Stimulated activated CD4-positive, alpha-beta T cell treated with anti-CD3 and anti-CD28 coated beads, Interleukin-1b, Interleukin-23, amount 100 ng/mL, for 1 hour (primary cell): ENCODE measurements at places on chromosomes 1 and 21.

DNA sequence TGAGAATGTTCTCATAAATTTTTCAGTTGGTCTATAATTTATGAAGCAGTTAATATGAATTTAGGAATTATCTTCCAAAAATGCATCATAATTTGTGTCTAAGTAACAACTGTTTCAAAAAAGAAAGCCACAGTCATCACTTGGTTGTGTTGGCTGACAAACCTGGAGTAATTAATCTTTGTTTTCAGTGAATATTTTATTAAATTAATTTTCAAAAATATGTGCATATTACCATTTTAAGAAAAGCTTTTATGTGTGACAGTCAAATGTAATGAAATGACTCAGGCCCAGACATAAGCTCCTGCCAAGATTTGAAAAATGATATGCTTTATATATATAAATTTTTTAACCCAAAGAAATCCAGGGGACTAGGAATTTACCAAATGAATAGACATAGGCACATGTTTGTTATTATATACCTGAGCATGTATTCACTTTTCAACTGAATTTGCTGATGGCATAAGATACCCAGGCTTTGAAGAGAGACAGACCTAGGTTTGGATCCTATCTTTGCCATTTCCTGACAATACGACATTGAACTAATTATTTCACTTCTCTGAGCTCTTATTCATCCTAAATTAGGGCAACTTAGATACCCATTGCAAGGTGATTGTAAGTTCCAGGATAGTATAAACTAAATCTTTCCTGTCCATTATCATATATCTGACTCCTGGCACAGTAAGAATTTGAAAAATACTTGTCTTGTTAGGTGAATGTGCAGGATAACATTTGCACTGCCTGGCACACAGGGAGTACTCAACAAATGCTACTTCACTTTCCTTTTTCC lies 729.5 kb upstream of the ADGRL2 start:
- DNase-seq: no peak

- DNase-seq: no peak
Observed at GRCh38 chr1:169904834-169905233, 11.1 kb upstream of the SCYL3 start.

DNA sequence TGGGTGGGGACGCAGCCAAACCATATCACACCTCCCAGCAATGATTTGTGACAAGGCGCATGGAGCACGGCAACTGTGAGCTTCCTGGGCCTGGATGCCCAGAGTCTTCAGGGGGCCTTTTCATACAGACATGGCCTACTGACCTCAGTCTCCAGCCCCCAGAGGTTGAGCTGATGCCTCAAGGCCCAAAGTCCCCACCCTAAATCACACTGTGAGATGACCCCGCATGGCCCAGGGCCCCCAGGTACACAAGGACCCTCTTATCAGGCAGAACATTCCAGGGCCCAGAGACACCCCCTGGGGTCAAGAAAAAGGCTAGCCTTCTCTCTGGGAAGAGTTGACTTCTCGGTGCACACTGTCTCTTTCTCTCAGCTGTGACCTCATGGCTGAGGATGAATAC lies 179.7 kb upstream of the C1orf174 start:
- DNase-seq: no peak

DNA sequence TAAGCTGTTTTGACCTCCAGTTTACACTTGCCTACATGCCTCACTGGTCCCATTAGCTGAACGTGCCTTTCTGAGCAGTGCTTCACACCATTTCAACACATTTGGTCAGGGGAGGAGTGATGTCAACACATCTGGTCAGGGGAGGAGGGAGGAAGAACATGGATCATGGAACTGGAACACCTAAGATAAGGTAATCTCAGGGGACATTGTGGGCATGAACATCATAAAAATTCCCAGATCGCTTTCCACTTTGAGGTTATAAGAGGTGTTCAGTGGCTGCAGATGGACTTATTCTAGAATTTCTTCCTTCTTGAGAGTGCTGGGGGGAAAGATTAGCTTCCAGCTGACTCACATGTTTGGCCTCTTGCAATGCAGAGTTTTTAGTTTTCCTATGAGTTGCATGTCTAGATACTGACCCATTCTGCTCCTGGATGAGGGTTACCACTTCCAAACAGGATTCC lies 2.0 kb downstream of the QSOX1 start:
- no peak for DNase-seq

GRCh38 chr1:219278288-219278687 lies 104.6 kb downstream of the LYPLAL1 start:
- no peak for DNase-seq

DNA sequence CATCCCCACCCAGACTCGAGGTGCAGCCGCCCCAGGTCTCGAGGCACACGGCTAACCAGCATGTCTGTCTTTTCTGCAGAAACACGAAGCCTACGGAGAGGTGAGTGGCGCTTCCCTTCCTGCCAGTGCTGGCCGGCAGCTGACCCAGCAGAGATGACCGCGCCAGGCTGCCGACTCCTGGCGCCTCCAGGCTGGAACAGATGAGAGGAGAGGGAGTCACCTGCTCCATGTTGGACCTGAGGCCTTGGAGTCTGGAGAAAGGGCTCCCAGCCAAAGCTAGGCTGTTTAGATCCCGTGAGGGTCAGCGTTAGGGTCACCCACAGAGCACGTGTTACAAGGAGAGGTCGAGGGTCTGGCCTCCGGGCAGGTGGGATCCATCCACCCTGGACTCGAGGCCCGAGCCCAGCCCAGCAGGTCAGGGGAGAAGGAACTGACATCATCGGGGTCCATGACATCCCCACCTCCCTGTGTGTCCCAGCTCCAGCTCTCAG lies 14.9 kb downstream of the COL6A2 start:
- no peak for DNase-seq

DNA sequence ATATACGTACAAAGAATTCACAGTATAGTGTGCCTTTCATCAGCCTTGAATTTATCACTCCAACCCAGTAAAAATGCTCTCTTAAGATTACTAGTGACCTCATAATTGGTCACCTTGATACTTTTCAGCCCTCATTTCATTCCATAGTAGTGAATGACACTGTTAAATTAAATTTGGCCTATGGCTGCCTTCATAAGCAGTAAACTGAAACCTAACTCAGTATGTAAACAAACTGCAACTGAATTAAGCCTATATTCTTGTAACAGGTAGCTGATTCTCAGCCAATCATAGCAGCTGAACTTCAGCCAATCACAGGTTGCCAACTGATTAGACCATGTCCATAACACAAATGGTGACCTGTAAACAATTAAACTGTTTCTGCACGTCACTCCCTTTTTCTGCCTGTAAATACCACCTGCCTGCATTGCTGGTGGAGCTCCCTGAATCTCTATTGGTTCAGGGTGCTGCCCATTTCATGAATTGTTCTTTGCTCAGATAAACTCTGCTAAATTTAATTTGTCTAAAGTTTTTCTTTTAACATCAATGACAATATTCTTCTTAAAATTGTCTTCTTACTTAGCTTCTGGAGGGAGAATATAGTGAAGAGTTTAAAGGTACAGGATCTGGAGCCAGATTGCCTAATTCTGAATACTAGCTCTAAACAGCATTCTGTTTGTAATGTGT lies 24.0 kb upstream of the CAMSAP2 start:
- DNase-seq: no peak

DNA sequence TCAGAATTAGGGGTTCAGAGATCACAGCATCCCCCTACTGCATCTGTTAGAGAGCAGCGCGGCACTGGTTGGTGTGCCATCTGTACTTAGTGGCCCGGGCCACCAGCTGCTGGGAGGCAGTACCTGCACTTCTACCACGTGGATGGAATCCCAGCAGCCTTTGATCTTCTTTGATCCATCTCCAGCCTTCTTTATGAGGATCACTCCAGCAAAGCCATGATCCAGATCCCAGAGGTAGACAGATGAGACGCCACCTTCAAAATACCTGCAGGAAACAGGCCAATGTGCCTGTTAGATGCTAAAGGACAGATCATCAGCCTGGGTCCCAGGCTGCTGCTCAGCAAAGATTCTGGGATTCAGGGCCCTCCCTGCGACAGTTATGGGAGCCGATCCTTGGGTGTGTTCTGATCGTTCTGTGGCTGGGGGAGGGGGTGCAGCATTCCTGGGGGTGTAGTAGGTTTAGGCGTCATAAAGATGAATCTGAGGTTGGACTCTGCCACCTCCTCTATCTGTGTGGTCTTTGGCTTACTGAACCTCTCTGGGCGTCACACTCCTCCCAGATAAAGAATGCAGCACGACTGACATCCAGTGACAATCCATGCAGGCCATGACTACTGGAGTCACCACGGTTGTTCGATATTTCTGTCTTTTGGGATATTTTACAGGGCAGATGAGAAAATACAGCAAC lies 45.3 kb downstream of the SLC66A1 start:
- no peak for DNase-seq

DNA sequence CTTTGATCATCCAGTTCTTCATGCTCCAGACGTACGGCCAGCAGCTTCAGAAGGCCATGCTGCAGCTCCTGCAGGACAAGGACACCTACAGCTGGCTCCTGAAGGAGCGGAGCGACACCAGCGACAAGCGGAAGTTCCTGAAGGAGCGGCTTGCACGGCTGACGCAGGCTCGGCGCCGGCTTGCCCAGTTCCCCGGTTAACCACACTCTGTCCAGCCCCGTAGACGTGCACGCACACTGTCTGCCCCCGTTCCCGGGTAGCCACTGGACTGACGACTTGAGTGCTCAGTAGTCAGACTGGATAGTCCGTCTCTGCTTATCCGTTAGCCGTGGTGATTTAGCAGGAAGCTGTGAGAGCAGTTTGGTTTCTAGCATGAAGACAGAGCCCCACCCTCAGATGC lies 32.5 kb downstream of the MX1 start:
- no peak for DNase-seq

DNA sequence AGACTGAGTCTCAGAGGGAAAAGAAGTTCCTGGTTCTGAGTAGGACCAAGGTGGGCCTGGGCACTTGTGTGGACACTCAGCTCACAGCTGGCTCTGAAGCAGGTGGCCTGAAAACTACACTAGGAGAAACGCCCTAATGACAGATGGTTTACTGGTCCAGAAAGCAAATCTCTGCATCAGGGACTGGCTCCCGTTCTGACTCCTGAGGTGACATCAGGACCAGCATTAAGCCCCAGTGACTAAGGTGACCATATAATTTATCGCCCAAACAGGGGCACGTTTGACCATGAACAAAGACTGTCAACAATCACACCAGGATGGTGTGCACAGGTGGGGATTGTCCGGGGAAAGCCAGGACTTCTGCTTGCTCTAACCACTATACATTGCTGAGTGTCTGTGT lies 12.2 kb upstream of the CD34 start:
- DNase-seq: no peak

- no peak for DNase-seq
Observed at GRCh38 chr1:53575955-53576320, 116.7 kb downstream of the DMRTB1 start.

- no peak for DNase-seq
Observed at GRCh38 chr1:176177764-176178163, 29.3 kb downstream of the COP1 start.

DNA sequence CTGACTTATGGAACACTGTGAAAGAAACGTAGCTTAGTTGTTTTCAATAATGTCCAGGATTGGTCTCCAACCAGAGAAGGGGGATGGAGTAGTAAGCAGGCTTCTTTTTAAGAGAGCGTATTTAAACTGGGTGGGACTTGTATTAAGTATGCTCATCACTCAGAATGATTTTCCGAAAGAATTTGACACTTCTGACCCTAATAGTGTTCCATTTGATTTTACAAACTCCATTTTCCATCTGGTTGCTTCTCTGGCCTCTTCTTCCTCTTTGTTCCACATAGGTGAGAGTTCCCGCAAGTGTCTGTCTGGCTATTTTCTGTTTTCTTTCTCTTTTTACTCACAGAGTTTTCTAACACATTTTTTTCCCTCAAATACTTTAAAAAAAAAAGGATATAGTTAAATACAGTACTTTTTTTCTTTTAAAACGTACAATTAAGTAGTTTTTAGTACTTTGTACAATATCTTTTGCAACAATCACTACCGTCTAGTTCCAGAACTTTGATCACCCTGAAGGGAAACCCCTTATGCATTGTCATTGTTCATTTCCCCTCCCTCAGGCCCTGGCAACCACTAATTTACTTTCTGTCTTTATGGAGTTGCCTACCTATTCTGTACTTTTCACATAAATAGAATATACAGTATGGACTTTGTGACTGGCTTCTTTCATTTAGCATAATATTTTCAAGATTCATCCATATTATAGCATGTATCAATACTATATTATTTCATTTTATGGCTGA lies 67.0 kb downstream of the RASAL2 start:
- DNase-seq: no peak

DNA sequence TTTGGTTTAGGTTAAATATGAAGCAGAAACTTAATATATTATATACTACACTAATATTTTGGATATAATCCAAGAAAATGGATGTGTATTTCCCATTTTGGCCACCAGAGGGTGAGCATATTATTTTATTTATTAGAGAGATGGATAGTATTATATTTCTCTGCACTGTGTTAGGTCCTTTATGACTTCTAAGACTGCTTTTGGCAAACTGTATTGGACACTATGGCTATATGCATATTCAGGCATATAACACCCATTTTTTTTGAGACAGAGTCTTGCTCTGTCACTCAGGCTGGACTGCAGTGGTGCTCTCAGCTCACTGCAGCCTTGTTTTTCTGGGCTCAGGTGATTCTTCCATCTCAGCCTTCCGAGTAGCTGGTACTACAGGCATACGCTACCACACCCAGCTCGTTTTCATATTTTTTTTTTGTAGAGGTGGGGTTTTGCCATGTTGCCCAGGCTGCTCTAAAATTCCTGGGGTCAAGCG lies 17.8 kb upstream of the PGM1 start:
- no peak for DNase-seq

DNA sequence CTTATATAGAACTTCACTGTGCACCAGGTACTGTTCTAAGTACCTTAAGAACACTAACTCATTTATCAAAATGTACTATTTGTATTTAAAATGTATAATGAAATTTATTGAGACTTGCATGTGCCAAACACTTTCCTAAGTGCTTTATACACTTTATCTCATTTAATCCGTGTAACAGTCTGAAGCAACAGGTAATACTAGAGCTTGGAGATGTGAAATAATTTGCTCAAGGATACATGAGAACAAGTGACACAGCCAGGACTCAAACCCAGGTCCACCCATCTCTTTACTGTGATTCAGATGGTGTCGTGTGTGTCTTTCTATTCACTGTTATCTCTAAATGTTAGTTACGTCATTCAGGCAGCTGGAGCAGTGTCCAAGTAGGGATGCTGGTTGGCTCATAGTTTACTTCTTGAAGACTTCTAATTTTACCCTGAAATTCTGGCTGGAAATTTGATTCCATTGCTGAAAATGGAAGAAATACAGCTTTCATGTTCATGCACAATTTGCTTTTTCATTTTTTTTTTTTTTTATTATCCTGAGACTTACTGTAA lies 169.7 kb upstream of the UBE2U start:
- DNase-seq: no peak

GRCh38 chr1:244019982-244020485 lies 31.0 kb upstream of the ZBTB18 start:
- no peak for DNase-seq

GRCh38 chr1:116123837-116124533 lies 12.8 kb downstream of the MAB21L3 start:
- DNase-seq: no peak
